Activated naive CD4-positive, alpha-beta T cell treated with anti-CD3 and anti-CD28 coated beads, Interleukin-2, amount 50 U/mL, for 16 hours (primary cell): ENCODE measurements at places on chromosomes 7 and 10.

GRCh38 chr7:140724706-140725105 is 28.2 kb downstream of the NDUFB2 start:
- DNase-seq = no peak

- no peak for DNase-seq
Measured at GRCh38 chr7:29858191-29858951, 52.1 kb downstream of the WIPF3 start.

DNA sequence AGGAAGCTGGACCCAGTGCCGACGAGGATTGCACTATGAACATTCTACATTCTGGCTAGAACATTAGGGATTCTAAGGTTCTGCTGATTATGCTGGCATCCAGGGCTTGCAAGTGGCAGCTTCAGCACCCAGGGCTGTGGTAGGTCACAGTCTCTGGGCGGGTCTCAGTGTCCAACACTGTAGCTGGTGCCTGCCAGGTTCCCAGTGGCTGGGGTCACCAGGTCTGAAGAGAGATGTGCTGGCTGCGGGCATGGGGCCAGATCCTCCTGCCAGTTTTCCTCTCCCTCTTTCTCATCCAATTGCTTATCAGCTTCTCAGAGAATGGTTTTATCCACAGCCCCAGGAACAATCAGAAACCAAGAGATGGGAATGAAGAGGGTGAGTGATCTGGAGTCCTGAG is at the start of gene PTTG1IP2:
Gene PTTG1IP2 (plus strand): TSS at position 86 of the 400 bp plus-strand sequence. CDS start 148 bp downstream, at position 234.
- no peak for DNase-seq

DNA sequence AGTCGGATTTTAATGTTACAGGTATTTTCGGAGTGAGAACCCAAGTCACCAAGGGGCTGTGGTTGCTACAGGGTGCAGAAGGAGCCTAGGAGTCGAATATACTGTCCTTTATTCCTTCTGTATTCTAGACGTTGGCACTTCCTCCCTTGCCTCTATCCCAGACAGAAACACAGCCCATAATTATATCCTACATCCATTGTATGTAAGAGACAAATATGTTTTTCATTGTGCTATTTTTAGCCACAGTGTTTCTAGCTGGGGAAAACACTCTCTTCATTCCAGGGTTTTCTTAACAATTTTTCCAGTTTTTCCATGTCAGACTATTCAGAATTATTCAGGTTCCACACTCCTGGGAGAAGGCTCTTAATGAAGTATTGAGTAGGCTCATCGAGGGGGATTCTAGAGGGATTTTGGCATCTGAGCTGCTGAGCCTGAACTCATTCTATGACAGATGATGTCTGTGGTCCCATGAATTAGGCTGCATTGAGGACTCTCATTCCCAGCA is 32.6 kb downstream of the KIAA1217 start:
- DNase-seq = no peak

DNA sequence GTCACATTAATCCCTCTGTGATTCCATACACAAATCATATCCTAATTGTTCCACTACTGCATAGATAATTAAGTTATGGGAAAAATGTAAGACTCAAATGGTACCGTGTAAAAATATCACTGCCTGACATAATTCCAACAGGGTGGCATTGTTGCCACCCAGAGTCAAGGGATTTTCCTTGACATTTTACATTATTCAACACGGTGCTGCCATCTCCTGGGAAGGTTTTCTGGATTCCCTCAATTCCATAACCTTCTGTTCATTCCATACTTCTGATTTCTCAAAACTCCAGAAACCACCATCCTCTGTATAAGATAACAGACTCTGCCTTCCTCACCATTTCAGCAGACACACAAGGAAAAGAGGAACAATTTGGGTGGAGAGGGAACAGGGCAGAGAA is 495.9 kb downstream of the XPNPEP1 start:
- no peak for DNase-seq

DNA sequence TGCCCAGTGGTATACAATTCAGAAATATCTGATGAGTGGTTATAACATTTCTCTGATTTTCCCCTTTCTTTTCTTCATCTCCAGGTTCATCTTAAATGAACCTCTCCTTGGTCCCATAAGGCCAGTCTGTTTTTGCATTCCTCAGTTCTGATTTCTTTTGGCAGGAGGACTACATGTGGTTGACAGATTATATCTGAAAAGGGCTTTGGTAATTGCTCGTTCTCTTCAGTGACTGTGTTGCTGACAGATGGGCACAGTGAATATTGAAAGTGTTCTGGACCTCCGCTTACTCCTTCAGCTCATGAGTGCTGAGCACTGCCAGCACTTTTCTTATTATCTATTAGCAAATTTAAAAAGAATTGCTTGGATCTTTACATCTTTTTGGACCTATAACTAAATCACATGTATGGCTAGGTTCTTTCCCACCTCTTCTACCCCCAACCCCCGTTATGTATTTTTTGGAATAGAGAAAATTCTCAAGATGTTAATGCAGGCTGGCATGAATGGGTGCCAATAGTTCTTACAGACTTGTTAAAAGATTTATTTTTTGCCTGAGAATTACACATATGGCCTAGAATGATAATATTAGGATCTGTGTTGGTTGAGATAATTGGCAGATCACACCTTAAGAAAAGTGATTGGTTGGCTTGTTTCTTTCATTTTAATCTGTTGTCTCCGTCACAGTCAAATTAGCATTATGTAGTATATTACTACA is 323.0 kb downstream of the EXOC4 start:
- no peak for DNase-seq

DNA sequence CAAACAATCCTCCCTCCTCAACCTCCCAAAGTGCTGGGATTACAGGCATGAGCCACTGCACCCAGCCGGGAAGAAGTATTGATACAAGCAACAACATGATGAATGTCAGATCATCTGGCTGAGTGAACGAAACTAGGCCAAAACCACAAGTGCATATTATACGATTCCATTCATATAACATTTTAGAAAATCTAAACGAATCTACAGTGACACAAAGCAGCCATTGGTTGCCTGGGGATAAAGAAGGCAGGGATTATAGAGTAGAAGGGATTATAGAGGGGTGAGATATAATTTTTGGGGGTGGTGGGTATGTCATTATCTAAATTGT is 11.5 kb upstream of the RHBDD2 start:
- no peak for DNase-seq

DNA sequence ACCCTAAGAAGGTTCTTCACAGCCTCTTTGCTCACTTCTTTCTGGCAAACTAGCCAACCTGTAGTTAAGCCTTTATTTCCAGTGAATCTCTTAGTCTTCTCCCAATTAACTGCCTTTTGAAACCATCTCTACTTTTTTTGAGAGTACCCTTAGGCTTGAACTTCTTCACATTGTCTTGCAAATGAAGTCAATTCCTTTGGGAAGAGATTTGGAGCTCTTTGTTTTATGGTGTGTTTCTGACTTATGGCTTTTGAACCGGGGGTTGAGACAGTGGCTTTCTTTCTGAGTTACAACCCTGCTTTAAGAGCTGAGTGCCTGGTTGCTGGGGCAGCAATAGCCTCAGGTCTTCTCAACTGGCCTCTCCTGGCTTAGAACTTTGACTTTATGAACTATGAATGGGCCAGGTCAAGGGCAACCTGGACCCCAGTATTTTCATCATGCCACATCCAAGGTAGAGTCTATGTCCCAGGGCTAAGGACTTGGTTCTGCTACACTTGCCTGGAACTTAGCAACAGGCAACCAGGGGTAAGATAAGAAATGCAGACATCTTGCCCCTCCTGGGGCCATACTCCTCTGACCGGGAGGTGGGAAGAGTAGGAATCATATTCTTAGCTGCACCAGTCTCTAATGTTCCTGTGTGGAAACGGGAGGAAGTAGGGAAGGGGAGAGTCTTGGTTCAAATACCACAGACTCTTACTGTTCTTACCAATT is 53.0 kb downstream of the SP4 start:
- DNase-seq = no peak

- no peak for DNase-seq
Measured at GRCh38 chr10:49344840-49345239, 45.9 kb downstream of the C10orf71 start.

- no peak for DNase-seq
Measured at GRCh38 chr7:154372011-154372601, 319.9 kb downstream of the DPP6 start.

- DNase-seq = no peak
Measured at GRCh38 chr10:21076381-21076780, 179.3 kb upstream of the NEBL start.

DNA sequence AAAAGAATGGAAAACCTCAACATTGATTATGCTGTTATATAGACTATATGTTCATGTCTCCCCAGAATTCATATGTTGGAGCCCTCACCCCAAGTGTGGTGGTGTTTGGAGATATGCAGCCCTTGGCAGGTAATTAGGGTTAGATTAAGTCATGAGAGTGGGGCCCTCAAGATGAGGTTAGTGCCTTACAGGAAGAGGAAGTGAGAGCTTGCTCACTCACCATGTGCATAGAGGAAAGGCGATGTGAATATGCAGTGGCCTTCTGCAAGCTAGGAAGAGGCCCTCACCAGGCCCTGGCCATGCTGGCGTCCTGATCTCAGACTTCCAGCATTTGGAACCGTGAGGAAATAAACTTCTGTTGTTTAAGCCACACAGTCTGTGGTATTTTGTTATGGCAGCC is 14.8 kb downstream of the ZNF33A start:
- DNase-seq = no peak

- no peak for DNase-seq
Measured at GRCh38 chr10:43108951-43109350, 29.3 kb upstream of the CSGALNACT2 start.

DNA sequence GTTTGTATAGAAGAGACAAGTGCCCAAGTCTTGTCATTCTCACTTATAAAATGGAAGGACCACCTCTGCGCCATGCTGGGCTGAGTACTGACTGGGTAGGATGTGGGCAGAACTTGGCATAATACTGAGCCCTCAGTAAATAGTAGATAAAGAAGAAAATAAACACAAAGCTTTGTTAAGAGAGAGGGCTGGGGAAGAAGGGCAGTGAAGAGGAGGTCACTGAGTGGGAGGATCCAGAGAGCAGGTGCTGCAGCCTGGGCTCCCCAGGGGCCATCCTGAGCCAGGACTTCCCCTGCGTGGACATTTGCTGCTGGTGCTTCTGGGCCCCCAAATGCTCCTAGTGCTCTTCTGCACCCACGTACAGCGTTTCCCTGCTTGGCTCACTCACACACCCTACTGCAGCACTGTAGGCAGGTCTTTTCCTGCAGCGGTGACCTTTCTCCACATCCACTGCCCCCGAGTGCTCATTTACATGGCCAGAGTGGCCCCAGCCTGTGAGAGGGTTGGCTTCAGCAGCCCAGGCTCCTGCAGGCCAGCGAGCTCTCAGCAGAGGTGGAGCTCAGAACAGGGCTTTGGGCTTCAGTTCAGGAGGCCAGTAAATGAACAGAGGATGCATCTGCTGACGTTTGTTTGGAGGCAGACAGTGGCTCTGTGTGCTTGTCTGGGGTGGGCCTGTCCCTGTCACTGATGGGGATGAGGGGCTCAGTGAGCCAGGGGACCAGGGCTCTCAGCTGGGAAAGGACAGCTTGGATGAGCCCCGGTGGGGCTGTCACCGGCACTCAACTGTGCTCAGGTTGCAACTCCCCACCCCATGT is 164.6 kb downstream of the ADARB2 start:
- DNase-seq = no peak

- no peak for DNase-seq
Measured at GRCh38 chr10:33819206-33819605, 484.7 kb upstream of the NRP1 start.

GRCh38 chr10:45451407-45451806 is 77.4 kb downstream of the ALOX5 start:
- no peak for DNase-seq

- DNase-seq = no peak
Measured at GRCh38 chr10:128542659-128543058, 416.4 kb upstream of the MKI67 start.

- no peak for DNase-seq
Measured at GRCh38 chr10:113169853-113170460, 219.9 kb downstream of the TCF7L2 start.

- DNase-seq = no peak
Measured at GRCh38 chr7:132857031-132857430, 224.9 kb downstream of the CHCHD3 start.

- DNase-seq = no peak
Measured at GRCh38 chr7:79953130-79953529, 181.5 kb upstream of the GNAI1 start.

DNA sequence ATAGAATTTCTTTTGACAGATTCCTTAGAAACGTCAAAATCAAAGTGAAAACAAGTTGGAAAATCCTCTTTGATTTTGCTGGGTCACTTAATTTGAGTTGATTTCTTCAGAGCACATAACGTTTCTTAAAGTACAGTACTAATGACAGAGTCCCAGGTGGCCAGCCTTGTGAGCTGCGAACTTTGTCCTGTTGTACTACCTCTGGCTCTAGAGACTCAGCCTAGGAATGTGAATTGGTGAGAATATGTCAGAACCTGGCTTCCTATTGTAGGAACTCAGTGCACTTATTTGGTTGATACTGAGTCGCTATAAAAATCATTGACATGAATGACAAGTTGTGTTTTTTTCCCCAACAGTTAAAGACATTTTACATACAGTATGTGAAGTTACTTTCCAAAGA is 20.2 kb downstream of the SDK1 start:
- no peak for DNase-seq

DNA sequence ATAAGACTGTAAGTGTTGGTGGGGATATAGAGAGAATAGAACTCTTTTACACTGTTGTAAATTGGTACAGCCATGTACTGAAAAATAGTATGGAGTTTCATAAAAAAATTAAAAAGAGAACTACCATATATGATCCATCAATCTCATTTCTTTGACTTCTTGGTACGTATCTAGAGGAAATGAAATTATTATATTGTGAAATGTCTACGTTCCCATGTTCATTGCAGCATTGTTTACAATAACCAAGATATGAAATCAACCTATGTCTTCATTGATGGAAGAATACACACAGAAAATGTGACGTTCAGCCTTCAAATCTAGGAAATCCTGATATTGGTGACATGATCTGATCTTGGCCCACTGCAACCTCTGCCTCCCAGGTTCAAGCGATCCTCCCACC is 32.0 kb downstream of the SHOC2 start:
- no peak for DNase-seq

GRCh38 chr7:107396990-107397389 is 72.9 kb upstream of the GPR22 start:
- DNase-seq = no peak

DNA sequence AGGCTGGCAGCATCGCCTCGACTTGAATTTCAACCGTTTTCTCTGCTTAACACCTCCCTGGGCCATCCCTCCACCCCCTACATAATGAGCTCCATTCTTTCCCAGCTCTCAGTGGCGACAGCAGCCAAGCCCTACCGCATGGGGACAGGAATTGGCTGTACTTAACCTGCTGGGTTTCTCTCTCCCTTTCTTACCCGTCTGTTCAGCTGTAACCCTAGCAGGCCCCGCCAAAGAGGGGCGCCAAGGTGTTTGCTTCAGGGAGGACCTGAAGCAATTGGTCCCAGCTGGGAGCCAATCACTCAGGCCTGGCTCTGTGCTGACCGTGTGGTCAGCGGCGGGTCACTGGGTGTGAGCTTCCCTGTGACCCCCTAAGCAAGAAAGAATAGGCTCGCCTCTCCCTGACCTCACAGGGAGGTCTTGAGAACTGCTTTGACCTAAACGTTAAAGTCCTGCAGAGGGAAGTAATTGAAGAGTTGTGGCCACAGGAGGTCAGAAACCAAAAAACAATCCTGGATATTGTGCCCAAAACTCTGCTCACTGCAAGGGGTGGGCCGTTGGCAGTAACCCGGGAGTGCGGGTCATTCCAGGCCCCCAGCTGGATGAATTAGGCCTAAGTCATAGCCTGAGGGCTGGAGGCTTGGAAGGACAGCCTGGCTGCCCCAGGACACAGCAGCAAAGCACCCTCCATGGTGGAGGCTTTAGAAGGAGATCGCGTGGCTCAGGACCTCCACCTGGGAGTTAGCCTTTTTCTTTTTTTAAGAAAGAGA is 114.6 kb downstream of the ITIH5 start:
- no peak for DNase-seq
